ENCODE measurements at places on chromosomes 4 and X. TPM values are rescaled to one million over a fixed set of nuclear protein-coding genes. Genes with fewer than 3 reads are reported as not detected.

SERPINA7 gene
- not detected for total RNA-seq

MGAT4D gene
- total RNA-seq, result not detected

RASSF6 gene
- total RNA-seq, result not detected

ITGB1BP2 gene
- 4.9 TPM for total RNA-seq

MAGEA2B gene
- not detected for total RNA-seq

FGB gene
- not detected for total RNA-seq

BRCC3 gene
- total RNA-seq, result 25.0 TPM

PFKFB1 gene
- total RNA-seq, result 0.65 TPM

PPP1R2C gene
- not detected for total RNA-seq

ADH1B gene
- not detected for total RNA-seq

SPON2 gene
- total RNA-seq, result 18.8 TPM

TMEM35A gene
- not detected for total RNA-seq

BANK1 gene
- total RNA-seq, result 0.51 TPM

NDST3 gene
- total RNA-seq, result not detected

LGI2 gene
- not detected for total RNA-seq

ZNF280C gene
- 5.6 TPM for total RNA-seq

JADE3 gene
- 0.26 TPM for total RNA-seq

GUCY1B1 gene
- total RNA-seq, result not detected
